ENCODE measurements at places on chromosomes 7 and 10.

- no peak for DNase-seq
Observed at GRCh38 chr7:150439967-150440366, 10.5 kb upstream of the GIMAP8 start.

- DNase-seq: no peak
Observed at GRCh38 chr10:3784510-3785250, at the start of gene KLF6. Gene KLF6 (minus strand): TSS chr10:3785209. CDS start chr10:3785014, 195 bp downstream.

DNA sequence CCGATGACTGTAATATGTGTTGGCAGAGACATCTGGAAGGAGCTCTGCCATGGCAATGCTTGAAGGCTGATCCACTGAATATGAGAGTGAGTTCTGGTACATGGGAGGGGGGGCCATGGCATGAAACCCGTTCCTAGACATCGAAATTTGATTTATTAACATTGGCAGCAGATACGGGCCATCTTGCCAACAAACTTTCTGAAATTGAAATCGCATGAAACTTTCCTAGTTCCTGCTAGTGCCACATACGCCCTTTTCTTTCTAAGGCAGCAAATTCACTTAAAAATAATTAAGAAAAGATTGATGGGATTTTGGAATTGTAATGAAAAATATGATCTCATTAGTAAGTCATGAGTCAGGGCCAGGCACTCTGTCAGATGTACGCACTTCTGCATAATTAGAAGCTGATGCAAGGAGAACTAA is 91.8 kb upstream of the KMT2C start:
- DNase-seq: no peak

- no peak for DNase-seq
Observed at GRCh38 chr10:38016354-38016753, 5.9 kb downstream of the ZNF33A start.

- DNase-seq: no peak
Observed at GRCh38 chr7:45643630-45644029, 69.5 kb downstream of the ADCY1 start.

GRCh38 chr10:132787495-132788179 is 1.7 kb upstream of the NKX6-2 start:
- DNase-seq: no peak

GRCh38 chr7:136062625-136063325 is 85.6 kb upstream of the MTPN start:
- no peak for DNase-seq

GRCh38 chr10:104326991-104327610 is 11.2 kb downstream of the ITPRIP start:
- no peak for DNase-seq

GRCh38 chr7:17030559-17030958 is 148.8 kb upstream of the AGR3 start:
- no peak for DNase-seq

DNA sequence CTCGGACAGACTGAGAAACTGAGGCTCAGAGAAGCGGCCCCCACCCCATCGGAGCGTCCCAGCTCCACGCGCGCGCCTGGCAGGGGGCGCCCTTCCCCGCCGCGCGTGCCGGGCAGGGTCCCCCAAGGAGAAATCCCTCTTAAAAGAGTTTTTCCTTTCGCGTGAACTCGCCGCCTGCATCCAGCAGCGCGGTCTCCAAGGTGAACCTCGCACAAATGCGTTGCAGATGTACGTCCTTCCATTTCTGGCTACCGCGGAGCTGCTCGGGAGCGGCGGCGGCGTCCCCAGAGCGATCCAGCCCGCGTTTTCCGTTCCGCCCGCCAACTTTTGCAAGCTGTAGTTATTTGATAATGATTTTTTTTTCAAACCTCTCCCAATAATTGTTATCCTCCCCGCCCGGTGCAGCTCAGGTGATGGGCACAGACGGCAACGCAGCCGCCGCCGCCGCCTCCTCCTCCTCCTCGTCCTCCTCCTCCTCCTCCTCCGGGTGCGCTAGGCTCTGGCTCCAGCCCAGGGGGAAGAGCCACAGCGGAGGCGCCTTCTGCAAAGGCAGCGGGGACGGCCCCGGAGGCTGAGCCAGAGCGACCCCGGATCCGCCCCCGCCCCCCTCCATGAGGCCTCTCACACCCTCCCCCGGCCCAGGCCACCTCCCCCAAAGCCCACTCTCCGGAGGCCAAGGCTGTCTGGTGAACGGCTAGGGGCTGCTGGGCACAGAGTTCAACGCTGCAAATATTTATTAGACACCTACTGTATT is 74.0 kb upstream of the CUX1 start:
- peak; percentile 52 for DNase-seq

DNA sequence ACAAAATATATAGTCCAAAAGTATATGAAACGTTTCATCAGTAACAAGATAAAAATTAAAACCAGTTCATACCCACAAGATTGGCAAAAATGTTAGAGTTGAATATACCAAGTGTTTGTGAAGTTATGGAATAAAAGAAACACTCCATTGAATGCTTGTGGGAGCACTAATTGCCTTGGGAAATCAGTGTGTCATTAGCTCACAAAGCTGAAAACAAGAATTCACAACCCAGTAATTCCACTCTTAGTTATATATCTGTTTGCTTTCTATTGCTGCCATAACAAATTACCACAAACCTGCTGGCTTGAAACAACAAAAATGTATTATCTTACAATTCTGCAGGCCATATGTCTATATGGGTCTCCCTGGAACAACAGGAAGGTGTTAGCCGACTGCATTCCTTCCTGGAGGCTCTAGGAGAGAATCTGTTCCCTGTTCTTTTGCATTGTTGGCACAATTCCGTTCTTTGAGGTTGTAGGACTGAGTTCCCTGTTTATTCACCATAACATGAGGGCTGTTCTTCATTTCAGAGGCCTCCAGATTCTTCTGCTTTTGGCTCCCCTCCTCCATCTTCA is 45.7 kb downstream of the SEM1 start:
- DNase-seq: no peak

DNA sequence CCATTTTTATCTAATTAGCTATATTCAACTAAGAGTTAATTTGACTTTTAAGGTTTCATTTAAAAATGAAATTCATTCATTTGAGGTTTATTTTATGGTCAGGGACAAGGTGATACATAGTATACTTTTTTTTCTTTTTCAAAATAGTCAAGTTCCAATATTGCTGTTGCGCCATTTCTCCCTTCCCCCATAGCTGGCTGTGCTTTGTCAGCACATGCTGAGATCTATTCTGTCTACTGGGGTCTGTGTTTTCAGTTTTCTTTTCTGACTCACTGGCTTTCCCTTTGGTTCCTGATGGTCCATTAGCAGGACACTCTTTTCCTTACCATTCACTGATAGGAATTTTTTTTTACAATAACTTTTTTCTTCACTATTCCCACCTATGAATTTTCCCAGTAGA is 336.4 kb upstream of the TMEM229A start:
- no peak for DNase-seq

All from memory B cell (primary cell).